WTC11 (cell line): ENCODE measurements at places on chromosomes 2 and 18. TPM values are rescaled to one million over a fixed set of nuclear protein-coding genes. Genes with fewer than 3 reads are reported as not detected.

ARHGAP15 gene
- total RNA-seq: 0.25 to 0.28 TPM in 2 of 3 replicates, not detected in the other

- no peak overlapping the region for H3K4me3 ChIP-seq
- H3K27me3 ChIP-seq: no peaks in the 10 kb centered on the region
- no peaks in the 10 kb centered on the region; the same call in 1 of the 2 replicates for H3K36me3 ChIP-seq
- peaks cover 30% of the 10 kb centered on the region for H3K4me1 ChIP-seq
Observed at GRCh38 chr2:46564811-46565241, 85.5 kb downstream of the TMEM247 start.

DNA sequence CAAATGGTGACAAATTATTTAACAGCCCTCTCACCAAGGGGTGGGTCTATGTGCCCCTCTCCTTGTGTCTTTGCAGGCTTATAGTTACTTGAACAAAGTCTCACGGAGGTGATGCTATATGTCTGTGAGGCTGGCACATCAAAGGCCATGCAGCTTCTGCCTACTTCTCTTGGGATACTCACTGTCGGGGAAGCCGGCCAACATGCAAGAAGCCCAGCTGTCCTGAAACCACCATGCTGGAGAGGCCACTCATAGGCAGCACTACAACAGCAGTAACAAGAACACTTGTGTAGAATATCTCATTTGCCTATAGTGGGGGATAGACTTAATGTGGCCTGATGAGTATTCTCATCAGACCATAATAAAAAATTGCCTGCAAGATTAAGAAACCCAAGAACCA lies 233.7 kb upstream of the NCKAP5 start:
- peaks cover 3% of the 10 kb centered on the region; the same call in 1 of the 2 replicates for H3K36me3 ChIP-seq
- no peaks in the 10 kb centered on the region; the same call in 1 of the 2 replicates for H3K27me3 ChIP-seq
- no peak for DNase-seq
- H3K27ac ChIP-seq: no peak overlapping the region
- no peak overlapping the region for H3K4me3 ChIP-seq

DNA sequence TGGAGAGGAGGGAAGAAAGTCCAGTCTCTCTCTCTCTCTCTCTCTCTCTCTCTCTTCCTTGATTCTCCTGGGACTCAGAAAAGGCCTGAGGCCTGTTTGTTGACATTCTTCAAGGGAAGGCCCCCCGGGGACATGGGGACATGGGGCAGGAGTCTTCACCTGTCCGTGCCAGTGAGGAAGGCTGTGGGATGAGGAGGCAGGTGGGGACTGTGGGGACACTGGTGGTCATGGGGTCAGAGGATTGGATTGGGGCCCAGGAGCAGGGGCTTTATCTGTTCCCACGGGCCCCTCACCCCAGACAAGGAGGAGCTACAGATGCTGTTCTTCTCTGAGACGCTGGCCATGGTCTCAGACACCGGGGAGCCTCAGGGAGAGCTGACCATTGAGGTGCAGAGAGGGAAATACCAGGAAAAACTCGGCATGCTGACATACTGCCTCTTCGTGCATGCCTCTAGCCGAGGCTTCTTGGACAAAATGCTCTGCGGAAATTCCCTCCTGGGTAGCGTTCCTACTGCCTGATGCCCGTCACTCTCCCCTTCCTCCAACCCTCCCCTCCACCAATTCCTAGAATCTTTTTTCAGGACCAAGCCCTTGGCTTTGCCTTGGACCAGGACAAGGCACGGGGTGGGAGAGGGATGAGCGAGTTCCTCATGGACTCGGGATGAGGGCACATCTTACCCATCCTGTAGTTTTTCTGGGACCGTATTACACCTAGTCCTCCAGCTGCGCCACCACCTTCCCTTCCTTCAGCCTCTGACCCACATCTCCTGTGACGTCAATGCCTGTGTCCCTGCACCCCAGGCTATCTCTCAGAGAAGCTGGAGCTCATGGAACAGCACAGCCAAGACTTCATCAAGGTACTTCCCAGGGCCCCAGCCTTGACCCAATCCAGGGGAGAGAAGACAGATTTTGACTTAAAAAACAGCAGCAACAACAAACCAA lies 850 bp downstream of the CATIP start:
- peaks cover 17% of the 10 kb centered on the region for H3K4me1 ChIP-seq
- peak overlapping the region; percentile 44 for H3K4me3 ChIP-seq
- DNase-seq: no peak

GRCh38 chr2:45974762-45975408 lies 322.3 kb upstream of the EPAS1 start:
- DNase-seq: no peak
- H3K27ac ChIP-seq: no peak overlapping the region
- peaks cover 4% of the 10 kb centered on the region; the same call in 1 of the 2 replicates for H3K27me3 ChIP-seq
- no peak overlapping the region for H3K4me3 ChIP-seq

GRCh38 chr2:236570081-236570868 lies 650 bp downstream of the ACKR3 start:
- DNase-seq: no peak
- H3K36me3 ChIP-seq: no peaks in the 10 kb centered on the region
- peaks cover 46% of the 10 kb centered on the region for H3K27me3 ChIP-seq
- peak overlapping the region; percentile 68 for H3K27ac ChIP-seq

CELF4 gene
- 2.6 to 3.3 TPM (median 2.9 TPM) in 3 replicates for total RNA-seq

GRCh38 chr2:151379169-151379568 lies 21.8 kb downstream of the TNFAIP6 start:
- no peak overlapping the region for H3K27ac ChIP-seq
- peaks cover 4% of the 10 kb centered on the region for H3K4me1 ChIP-seq
- no peak for DNase-seq
- no peaks in the 10 kb centered on the region for H3K36me3 ChIP-seq
- H3K4me3 ChIP-seq: no peak overlapping the region

SP5 gene
- total RNA-seq: 1.7 to 9.7 TPM (median 7.0 TPM) in 3 replicates

COL3A1 gene
- 0.61 to 2.1 TPM (median 0.76 TPM) in 3 replicates for total RNA-seq

DNA sequence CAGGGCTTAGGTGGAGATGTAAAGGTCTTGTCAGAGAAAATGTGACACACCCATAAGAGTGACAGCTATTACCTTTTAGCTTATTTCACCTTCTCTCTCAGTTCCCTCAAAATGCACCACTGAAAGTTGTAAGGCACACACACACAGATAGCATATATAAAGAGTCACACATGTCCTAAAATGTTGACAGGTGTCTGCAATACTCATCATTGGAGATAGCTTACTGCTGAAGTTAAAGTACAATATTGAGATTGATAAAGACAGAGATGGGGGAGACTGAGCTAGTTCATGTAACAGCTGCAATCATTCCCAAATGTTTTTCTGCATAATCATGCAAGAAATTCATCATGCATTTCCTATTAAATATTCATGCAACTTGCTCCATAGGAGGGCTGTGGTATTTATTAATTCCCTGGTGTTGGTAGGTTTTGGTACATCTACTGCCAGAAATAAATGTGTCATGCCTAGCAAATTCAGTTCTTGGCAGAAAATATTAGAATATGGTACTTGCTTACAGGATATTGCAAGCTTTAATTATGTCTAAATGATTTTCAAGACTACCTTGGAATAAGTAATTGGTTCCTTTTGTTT lies 118.8 kb upstream of the RBMS1 start:
- H3K36me3 ChIP-seq: no peaks in the 10 kb centered on the region
- no peak overlapping the region for H3K4me3 ChIP-seq
- no peak for DNase-seq
- no peaks in the 10 kb centered on the region for H3K27me3 ChIP-seq

DNA sequence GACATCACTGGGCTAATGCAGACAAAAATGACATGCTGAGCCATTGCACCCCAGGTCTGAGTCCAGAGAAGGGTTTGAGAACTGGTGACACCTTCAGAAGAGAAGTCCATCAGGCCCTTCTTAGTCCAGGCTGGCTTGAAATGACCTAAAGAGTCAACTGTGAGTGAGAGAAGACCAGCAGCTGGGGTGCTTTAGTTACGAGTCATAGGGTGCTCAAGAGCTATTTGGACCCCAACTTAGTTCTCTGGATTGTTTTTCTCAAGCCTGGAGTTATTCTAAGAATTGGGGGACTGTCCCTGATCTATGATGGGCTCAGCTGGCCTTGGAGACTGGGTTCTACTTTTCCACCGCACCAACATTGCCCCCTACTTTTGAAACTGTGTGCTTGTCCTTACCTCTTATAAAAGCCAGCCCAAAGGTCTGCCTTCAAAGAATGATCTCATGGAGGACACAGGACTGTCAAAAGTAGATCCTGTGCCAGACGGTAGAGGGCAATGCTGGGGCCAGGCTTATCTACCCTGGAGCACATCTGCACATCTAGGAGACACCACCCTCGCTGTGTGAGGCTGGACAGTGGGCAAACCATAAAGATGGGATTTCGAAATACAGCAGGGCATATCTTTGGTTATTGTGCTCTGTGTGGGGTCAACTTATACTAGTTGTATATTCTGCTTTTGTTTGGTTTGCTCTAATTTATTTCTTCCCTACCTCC lies 333.0 kb upstream of the SLC14A2 start:
- H3K36me3 ChIP-seq: no peaks in the 10 kb centered on the region
- no peak overlapping the region for H3K27ac ChIP-seq
- no peak overlapping the region for H3K4me3 ChIP-seq
- peaks cover 3% of the 10 kb centered on the region; the same call in 1 of the 2 replicates for H3K4me1 ChIP-seq
- no peaks in the 10 kb centered on the region; the same call in 1 of the 2 replicates for H3K27me3 ChIP-seq

DNA sequence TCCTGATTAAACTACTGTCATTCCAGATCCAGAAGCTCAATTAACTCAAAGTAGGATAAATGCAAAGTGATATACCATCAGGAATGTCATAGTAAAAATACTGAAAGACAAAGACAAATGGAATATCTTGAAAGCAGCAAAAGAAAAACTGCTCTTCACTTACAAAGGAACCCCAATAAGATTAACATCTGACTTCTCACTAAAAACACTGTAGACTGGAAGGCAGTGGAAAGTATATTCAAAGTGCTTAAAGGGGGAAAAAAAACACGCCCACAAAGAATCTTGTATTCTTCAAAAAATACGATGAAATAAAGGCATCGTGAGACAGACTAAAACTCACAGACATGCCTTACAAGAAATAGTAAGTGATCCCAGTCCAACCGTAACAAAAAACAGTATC lies 195.7 kb downstream of the DOK6 start:
- H3K4me3 ChIP-seq: no peak overlapping the region
- DNase-seq: no peak
- no peaks in the 10 kb centered on the region for H3K27me3 ChIP-seq

- H3K36me3 ChIP-seq: peaks cover 23% of the 10 kb centered on the region
- no peaks in the 10 kb centered on the region for H3K27me3 ChIP-seq
- no peaks in the 10 kb centered on the region for H3K4me1 ChIP-seq
- no peak for DNase-seq
- no peak overlapping the region for H3K27ac ChIP-seq
Observed at GRCh38 chr2:71348302-71348701, 16.7 kb downstream of the ZNF638 start.

MYOM1 gene
- 0.35 to 0.64 TPM (median 0.53 TPM) in 3 replicates for total RNA-seq

- no peak for DNase-seq
- no peak overlapping the region for H3K4me3 ChIP-seq
- no peaks in the 10 kb centered on the region for H3K36me3 ChIP-seq
- no peak overlapping the region for H3K27ac ChIP-seq
- no peaks in the 10 kb centered on the region for H3K27me3 ChIP-seq
Observed at GRCh38 chr2:226403369-226403768, 396.3 kb downstream of the IRS1 start.

- no peaks in the 10 kb centered on the region; the same call in 1 of the 2 replicates for H3K27me3 ChIP-seq
- H3K36me3 ChIP-seq: peaks cover 52% of the 10 kb centered on the region
- H3K4me1 ChIP-seq: peaks cover 60% of the 10 kb centered on the region
Observed at GRCh38 chr2:1621041-1621440, 123.3 kb downstream of the PXDN start.

DNA sequence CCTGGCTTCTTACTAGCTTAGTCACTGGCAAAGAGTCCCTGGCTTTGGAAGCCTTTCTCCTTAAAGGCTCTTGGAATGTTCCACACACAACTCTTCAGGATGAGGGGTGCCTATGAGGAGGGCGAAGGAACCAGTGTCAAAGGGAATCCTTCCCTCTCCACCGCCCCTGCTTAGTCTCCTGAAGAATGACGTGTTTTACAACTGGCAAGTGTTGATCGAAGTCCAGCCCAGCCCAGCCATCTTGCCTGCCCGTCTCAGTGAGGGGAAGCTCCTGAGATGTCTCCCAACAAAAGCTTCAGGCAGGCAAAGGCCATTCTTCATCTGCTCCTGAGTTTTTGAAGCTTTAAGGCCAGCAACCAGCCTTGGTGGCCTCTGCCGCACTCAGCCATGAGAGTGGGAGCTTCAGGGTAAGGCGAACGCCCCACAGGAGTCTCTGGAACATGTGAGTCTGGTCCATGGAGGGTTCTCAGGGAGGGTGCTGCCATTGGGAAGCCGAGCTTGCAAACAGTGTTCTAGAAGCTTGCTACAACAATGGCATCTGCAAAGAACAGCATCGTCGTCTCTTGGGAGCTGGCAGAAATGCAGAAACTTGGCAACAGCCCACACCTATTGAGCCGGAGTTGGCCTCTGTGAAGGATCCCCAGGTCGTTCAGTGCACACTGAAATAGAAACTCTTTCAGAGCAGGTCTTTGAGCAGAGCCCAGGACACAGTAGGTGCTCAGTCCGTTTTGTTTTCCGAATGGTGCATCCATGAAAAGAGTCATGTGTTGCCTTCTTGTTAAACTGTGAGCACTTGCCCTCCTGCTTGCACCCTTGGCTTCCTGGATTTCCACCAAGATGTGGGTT lies 220.7 kb downstream of the SEPTIN10 start:
- H3K36me3 ChIP-seq: no peaks in the 10 kb centered on the region
- H3K27ac ChIP-seq: no peak overlapping the region
- peaks cover 9% of the 10 kb centered on the region; the same call in 1 of the 2 replicates for H3K4me1 ChIP-seq

HNRNPLL gene
- total RNA-seq: 63.1 to 66.4 TPM (median 65.3 TPM) in 3 replicates

GPR17 gene
- not detected in 3 replicates for total RNA-seq

- peak; percentile 59 for DNase-seq
- H3K27ac ChIP-seq: no peak within 1 kb of the TSS
- H3K27me3 ChIP-seq: peaks cover 63% of the 10 kb centered on the region
- no peaks in the 10 kb centered on the region for H3K36me3 ChIP-seq
Observed at GRCh38 chr2:138779781-138780445, at the start of gene NXPH2. TSS of gene NXPH2 (minus strand) at chr2:138780390. CDS start at chr2:138780241, 149 bp downstream.

DNA sequence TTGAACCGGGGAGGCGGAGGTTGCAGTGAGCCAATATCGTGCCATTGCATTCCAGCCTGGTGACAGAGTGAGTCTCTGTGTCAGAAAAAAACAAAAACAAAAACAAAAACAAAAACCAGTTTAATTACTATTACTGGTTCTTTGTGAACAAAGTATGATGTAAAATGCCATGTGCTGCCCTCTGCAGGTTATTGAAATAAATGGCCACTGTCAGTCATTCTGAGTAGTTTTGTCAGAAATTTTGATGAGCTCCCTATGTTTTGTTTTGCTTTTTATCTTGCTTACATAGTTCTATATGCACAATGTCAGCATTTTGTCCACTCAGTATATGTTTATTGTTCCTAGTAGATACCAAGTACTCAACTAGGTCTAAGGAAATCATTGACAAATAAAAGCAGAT lies 423.6 kb upstream of the CHST9 start:
- no peak overlapping the region for H3K27ac ChIP-seq
- no peak overlapping the region for H3K4me3 ChIP-seq
- H3K4me1 ChIP-seq: peaks cover 13% of the 10 kb centered on the region
- H3K27me3 ChIP-seq: no peaks in the 10 kb centered on the region
- no peak for DNase-seq

C2orf72 gene
- total RNA-seq: 1.3 to 2.8 TPM (median 1.7 TPM) in 3 replicates

RIT2 gene
- total RNA-seq: 0.64 to 1.5 TPM (median 1.4 TPM) in 3 replicates

FIGN gene
- total RNA-seq: 19.4 to 23.8 TPM (median 23.1 TPM) in 3 replicates

TACR1 gene
- total RNA-seq: 0.13 to 0.23 TPM (median 0.18 TPM) in 3 replicates

DNA sequence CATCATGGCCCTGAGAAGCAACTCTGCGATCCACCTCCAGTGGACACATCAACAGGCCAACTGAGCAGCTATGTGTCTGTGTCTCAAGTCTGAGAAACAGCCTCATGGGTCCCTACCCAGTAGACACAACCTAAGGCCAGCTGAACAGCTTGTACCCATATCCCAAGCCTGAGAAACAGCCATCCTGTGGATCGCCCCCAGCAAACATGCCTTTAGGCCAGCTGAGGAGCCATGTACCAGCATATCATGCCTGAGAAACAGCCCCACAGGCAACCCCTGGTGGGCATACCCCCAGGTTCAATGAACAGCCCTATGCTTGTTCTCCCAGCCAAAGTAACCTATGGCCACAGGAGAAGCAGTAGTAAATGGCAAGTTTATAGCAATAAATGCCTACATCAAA lies 126.7 kb upstream of the OTX1 start:
- H3K4me1 ChIP-seq: no peaks in the 10 kb centered on the region
- no peaks in the 10 kb centered on the region; the same call in 1 of the 2 replicates for H3K27me3 ChIP-seq
- no peak overlapping the region for H3K4me3 ChIP-seq
- no peak for DNase-seq
- no peak overlapping the region for H3K27ac ChIP-seq
